ENCODE measurements at places on chromosomes 5 and 9.

DNA sequence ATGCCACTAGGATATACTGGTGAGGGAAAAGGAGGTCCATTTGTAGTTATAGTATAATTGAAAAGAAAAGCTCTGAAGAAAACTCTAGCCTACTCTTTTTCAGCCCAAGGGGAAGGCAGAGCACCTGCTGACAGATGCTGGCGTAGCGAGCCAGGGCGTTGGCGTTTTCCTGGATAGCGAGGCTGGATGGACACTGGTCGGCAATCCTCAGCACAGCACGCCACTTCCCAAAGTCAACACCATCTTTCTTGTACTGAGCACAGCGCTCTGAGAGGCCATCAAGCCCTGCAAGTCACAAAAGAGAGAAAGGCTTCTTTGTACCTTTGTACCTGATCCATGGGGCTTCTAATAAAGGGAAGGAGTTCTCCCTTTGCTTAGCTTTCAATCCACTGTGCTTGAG is 8.2 kb downstream of the ALDOB start:
- no peak for DNase-seq

GRCh38 chr5:168318240-168318639 is 26.8 kb downstream of the WWC1 start:
- no peak for DNase-seq

DNA sequence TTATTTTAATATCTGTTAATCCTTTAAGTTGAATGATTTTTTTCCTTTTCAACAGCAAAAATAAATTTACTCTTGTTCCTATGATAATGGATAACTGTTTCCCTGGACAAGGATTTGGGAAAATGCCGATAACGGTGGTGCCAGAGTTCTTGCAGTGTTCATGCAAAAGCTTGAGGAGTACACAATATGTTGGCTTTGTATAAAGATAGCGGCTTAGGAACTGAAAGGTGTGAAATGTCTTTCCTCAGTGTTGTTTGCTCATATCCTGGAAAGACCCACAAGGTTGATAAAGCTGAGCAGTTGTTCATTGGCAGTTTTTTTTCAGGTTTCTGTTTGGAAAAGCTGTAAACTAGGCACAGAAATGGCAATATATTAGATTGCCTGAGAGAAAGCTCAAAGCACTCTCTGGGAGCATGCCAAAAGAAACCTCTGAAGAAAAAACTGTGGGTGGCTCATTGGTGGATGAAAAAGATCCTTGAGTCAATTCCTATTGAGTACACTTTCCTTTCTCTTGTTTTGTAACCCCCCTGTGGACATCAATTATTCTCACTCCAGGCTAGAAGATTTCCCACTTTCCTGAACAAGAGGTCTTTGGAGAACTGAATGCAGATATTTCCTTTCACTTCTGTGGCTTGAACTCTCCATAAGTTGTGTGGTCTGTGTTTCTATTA is 117.2 kb upstream of the RGMB start:
- DNase-seq: no peak

DNA sequence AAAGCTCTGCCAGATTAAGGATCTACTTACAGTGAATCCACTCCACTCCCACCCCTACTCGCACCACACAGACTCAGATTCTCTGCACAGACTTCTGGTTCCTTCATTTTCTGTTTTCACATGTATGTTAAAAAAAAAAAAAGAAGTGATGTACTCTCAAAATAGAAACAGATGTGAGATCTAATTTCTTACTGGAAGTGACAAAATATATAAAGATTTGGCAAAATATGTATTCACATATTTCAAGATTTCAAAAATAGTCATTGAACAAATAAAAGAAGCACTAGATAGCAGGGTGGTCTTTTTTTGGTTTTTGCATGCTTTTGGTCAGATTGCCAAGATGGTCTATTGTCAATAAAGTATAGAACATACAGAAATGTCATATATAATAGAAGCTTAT is 379.2 kb downstream of the TMEM167A start:
- no peak for DNase-seq

DNA sequence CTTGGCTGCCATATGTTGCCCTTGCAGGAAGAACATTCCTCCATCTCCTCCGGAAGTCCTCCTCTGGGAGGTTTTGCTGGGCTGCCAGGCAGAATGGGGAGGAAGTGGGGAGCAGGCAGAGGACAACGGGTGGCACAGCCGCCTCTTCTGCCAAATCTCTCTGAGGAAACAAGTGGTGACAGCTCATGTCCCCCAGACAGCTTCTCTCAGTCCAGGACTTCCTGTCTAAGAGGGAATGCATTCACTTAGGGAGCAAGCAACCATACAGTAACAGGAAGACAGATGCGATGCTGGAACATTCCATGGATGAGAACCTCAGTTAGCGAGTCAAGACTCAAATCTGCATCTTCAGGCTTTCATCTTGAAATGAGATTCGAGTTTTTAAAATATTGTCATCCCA is 701.0 kb downstream of the SEMA5A start:
- DNase-seq: no peak

- no peak for DNase-seq
Measured at GRCh38 chr5:143933451-143933850, 121.5 kb downstream of the HMHB1 start.

GRCh38 chr5:110940136-110940535 is 131.4 kb upstream of the TSLP start:
- no peak for DNase-seq

GRCh38 chr9:123175854-123176629 is 92.3 kb downstream of the STRBP start:
- DNase-seq: no peak

- no peak for DNase-seq
Measured at GRCh38 chr5:128649192-128649591, 111.1 kb upstream of the FBN2 start.

DNA sequence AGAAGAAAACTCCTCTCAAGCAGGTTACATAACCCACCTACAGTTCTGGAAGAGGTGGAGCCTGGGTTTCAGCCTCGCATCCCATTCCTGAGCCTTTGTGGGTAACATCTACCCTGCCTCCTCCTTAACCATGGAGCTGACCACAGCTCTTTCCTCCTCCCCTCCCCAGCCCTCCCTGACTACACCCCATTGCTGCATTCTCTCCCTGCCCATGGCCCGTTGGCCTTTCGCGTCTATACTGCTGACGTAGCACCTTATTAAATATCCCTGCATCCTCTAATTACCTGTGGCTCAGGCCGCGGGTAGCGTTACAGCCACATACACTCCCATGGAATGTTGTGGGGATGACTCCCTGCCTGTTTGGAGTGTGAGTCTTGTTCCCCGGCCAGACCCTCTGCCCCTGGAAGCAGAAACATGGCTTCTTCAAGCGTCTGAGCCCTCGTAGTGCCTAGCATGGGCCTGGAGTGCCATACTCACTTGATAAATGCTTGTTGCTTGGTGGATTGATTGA is 72.8 kb downstream of the WWC1 start:
- DNase-seq: no peak

DNA sequence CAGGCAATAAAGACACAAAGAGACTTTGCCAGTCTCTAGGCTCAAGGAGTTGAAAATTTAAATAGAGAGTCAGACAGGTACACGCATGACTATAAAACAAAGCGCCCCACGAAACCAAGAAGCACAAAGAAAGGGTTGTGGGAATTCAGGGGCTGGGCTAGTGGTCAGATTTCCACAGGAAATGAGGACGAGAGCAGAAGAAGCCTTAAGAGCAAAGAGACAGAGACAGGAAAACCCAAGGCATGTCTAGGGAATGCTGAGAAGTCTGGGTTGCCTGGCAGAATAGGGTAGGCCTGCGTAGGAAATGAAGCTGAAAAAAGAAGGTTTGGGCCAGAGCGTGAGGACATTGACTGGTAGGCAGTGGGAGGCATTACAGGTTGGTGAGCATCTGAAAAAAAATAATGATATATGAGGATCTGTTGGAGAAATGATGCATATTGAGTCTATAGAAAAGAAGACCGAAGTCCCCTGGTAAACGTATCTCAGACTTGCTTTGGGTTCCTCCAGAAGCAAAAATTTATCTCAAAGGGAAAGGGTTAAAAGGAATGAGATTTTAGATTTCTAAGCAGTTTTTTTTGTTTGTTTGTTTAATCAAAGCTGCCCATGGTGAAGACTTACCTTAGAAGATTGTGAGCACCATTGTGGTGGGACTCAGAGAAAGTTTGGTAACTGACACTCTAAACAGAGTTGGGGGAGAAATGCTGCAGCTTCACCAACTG is 51.8 kb downstream of the SLC1A3 start:
- DNase-seq: no peak

GRCh38 chr9:512555-513272 is 298.0 kb downstream of the DOCK8 start:
- no peak for DNase-seq

- DNase-seq: no peak
Measured at GRCh38 chr9:89815903-89816573, 211.2 kb downstream of the GADD45G start.

DNA sequence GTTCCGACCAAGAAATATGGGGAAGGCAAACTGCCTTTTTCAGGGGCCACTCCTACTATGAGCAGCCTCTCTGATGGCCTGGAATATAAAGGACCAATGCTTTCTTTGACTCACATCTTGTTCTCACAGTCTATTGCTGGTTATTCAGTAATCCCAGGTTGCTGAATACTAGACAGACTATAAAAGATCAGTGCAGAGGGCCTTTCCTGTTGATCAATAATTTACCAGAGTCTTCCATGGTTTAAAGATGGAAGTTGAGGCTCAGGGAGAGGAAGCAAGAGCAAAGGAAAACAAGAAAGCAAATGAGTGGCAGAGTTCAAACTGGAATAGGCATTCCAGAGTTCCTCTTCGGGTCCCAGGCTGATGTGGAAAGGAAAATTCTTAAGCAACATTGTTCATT is 62.9 kb downstream of the FBXO38 start:
- DNase-seq: no peak

GRCh38 chr5:7372399-7372798 is 23.5 kb upstream of the ADCY2 start:
- DNase-seq: no peak

GRCh38 chr5:140322751-140323731 is 20.1 kb upstream of the PFDN1 start:
- no peak for DNase-seq

DNA sequence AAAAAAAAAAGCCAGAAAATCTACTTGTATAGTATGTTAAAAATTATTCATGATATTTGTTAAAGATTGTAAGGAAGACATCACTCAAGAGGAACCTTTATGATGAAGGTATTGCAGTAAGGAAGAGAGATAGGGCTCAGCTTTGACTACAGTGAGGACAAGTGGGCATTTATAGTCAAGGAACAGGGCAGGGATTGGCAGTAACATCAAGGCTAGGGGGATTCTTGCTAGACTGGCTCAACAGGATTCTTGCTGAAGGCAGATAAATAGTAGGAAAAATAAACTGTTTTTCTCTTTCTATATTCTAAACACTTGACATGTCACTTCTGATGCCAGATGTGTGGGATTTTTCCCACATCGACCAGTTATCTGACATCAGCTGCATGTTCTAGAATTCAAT is 96.7 kb downstream of the ITGA1 start:
- DNase-seq: no peak

Data from thymus (tissue), 14 donors.